ENCODE measurements at places on chromosomes 6 and 20.

DNA sequence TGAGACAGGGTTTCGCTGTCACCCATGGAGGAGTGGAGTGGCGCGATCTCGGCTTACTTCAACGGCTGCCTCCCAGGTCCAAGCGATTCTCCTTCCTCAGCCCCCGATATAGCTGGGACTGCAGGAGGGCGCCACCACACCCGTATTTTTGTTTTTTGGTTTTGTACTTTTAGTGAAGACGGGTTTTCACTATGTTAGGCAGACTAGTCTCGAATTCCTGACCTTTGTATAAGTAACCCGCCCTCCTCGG lies 115.4 kb upstream of the BTN3A2 start:
- no peak for DNase-seq

GRCh38 chr6:19988555-19988954 lies 151.4 kb downstream of the ID4 start:
- DNase-seq, result no peak

DNA sequence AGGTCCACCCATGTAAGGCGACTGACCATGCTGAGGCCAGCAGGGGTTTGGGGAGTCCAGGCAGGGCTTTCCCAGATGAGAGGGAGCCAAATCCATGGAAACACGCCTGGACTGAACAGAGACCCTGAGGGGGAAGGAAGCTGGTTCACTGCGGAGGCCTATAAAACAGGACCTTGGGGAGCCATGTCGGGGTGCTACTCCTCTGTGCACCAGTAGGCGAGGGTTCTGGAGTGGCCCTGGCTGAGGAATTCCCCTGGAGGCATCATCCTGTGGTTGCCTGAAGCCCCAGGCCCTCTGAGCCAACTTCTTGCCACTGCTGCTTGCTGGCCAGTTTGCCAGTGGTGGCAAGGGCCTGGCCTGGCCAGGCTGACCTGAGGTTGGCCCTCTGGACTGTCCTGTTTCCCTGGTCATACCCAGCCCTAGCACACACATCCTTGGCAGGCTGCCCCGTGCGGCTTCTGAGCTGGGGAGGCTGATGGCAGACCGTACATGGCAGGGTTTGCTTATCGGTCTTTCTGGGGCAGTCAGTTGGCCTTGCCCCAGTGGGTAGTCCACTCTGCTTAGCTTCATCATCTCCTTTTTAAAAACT lies 2.2 kb upstream of the LRRN4 start:
- no peak for DNase-seq

DNA sequence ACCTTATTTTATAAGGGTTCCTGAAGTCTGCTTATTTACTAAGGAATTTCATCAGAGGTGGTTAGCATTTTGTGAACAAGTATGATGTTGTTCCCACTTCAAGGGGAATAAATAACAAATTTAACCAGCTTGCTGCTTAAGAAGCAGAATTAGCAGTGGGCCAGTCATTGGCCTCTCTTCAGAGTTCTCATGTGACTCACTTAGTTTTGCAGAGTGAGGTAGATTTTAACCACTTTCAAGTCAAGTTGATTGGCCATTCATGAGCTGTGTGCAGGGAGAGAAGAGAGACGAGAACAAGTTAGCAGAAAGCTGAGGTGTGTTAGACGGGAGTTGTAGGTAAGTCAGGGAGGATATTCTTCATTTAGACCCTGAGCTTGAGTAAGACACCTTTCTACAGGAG lies 18.1 kb downstream of the TOP1 start:
- no peak for DNase-seq

DNA sequence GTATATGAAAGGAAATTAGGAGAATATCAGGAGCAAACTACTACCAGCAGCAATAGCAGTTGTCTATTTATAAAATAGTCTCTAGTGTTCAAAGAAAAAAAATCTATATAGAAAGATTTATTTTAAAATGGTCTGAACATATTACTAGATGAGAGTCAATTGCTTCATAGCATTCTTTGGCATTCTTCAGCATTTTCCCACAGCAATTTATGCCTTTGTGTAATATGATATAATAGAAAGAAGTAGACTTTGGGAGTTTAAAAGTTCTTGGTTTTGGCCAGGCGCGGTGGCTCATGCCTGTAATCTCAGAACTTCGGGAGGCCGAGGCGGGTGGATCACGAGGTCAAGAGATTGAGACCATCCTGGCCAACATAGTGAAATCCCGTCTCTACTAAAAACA lies 157.0 kb upstream of the PLN start:
- DNase-seq, result no peak

DNA sequence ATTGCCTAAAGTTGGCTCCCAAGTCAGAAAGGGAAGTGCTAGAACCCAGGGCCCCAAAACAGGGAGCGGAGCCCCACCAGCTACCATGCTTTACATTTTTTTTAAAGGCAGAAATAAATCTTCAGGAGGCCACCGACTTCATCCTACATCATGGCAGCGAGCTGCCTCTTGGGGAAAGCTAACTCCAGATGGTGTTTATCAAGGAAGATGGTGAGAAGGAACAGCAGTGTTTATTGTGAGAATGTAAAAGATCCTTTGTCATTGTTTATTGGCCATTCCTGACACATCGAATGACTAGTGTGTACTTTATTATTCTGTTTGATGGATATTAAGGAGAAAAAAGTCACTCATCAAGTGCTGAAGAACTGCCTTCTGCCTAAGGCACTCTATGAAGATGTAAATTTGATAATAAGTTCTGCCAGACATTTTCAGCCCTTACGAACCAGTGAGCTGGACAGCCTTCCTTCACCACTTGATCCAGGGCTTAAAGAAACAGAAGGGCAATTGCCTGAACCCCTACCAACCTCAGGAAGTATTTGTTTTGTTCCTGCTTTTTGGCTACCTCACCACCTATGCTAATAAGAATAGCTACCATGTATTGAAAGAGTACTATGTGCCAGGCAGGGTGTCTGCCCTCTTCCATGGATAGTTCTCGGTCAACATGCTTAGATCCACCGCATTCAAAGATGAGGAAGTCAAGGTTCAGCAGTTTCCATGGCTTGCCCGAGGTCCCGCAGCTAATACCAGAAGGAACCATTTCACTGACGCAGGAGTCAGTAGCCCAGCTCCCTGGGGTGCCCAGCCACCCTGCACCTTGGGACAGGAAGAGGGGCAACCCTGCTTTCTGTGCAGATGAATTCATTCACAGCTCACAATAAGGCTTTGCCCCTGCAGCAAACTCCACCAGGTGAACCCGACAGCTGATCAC lies 194.7 kb upstream of the RREB1 start:
- DNase-seq, result no peak

- DNase-seq, result no peak
Measured at GRCh38 chr6:106749609-106750008, 120.2 kb downstream of the QRSL1 start.

DNA sequence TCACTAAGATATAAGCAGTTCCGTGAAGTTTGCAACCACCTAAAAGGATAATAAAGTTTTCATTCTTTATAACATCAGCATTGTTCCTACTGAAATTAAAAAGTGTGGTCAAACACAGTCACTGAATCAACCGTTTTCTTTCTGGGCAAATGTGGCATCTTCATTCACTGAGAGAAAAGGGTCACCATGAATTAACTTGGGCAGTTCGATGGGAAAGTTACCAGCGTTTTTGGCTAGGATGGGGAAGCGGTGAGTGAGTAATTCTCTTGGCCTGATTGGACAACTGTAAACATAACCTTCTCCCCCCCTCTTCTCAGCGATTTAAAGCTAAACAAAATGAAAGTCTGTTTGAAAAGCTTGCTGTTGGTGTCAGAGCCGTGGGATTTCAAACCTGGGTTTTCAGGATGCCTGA lies 181.8 kb downstream of the SASH1 start:
- DNase-seq, result no peak

DNA sequence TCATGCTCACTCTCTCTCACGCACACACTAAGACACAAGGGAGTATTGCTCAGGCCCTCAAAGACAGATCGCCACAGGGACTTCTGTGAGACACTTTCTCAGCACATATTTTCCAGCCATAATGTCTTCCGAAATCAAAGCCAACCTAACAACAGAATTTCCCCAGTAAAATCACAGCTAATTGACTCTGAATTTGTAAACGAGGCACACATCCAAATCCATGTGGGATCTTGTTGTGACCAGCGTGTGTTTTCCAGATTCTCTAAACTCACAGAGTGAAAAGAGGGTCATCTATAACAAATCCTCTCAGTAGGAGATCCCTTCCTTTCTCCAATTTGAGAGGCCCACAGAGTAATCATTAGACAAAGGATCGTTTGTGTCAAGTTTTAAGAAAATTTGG lies 280.4 kb downstream of the PACRG start:
- DNase-seq, result no peak

GRCh38 chr6:84575264-84575663 lies 189.1 kb downstream of the TBX18 start:
- DNase-seq, result no peak

DNA sequence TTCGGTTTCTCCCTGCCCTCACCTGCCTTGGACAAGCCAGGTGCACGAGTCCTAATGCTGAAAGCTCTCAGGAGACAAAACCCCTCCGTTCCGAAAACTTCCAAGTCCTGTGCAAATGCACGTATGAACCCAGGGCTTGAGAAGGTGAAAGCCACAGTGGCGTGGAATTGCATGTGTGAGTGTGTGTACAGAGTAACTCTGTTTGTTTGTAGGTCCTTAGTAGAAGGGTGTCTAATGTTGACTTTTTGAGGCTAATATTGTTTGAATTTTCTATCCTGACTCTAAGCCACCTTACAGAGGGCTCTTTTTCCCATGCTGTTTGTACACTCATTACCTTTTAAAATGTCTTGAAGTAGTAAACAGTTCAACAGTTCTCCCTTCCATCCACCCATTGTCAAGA lies 129.1 kb downstream of the FOXA2 start:
- no peak for DNase-seq

GRCh38 chr20:35200267-35200666 lies 26.2 kb upstream of the MMP24 start:
- DNase-seq, result no peak

DNA sequence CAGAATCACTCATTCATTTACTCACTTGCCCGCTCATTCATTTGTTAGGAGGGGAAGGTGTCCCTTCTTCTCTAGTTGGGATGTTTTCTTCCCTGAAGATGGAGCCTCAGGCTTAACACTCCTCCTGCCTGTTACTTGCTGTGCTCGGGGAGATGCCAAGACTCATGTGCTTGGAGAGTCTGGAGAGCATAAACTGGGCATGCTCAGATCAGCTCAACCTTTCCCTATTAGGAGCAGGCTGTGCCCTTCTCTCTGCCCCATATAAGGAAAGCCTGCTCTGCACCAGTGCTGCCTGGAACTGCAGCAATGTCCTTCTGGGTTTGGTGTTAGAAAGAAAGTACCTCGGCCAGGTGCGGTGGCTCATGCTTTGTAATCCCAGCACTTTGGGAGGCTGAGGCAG lies 18.0 kb upstream of the UBE2V1 start:
- DNase-seq, result no peak

- no peak for DNase-seq
Measured at GRCh38 chr20:54433636-54434035, 41.8 kb upstream of the DOK5 start.

- DNase-seq, result no peak
Measured at GRCh38 chr20:12171923-12172524, 254.3 kb downstream of the BTBD3 start.

- no peak for DNase-seq
Measured at GRCh38 chr20:54257071-54257816, 49.4 kb downstream of the PFDN4 start.

GRCh38 chr6:132511210-132511830 lies 1.6 kb downstream of the STX7 start:
- no peak for DNase-seq

DNA sequence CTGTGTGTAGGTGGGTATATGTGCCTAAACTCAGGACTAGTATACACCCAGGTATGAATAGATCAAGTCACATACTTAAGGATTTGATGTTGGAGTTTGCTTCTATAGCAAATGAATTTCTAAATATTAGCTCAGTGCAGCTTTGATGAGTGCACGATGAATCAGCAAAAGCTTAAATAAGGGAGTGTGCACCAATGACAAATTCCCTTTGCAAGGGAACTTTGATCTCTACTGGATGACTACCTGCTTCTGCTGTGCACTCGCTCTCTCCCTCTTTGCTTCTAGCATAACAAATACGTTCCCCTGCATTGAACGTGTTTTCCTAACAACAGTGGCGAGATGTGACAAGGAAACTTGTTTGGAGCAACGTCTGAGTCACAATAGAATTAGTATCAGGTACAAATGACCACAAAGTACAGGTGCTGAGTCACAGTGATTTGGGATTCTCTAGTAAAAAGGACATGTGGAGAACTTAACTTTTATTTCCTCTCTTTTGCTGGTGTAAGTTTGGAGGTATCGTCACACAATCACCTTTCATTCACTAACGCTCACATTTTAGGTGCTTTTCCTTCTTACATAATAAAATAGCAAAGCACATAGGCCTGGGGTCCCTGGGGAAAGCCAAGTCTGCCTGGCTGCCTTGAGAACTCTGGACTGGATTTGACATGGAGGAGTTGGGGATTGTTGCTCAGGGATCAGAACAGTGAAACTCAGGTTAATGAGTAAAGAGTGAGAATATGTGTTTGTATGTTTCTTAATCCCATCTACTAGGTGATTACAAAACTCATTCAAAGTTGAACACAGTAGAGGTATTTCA lies 49.7 kb downstream of the KLHL31 start:
- DNase-seq, result no peak

GRCh38 chr6:32970413-32971241 lies 2.2 kb downstream of the BRD2 start:
- DNase-seq, result peak; percentile 76

GRCh38 chr6:15509335-15509933 lies 153.4 kb downstream of the DTNBP1 start:
- no peak for DNase-seq

DNA sequence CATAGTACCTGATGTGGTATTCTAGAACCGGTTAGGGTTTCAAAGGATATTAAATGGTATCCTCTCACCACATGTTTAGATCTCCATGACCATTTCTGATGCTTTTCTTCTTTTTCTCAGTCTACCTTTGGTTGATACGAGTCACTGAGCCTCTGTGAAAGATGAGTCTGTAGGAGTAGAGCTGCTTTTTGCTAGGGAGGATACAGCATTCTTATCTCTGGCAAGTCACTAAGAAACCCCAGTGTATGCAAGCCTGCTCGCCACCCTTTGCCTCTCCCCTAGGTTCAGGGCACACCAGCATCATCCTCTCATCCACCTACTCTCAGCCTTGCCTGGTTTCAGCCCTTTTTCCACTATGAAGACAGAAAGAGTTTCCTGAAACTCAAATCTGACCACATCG lies 89.9 kb downstream of the MTFR2 start:
- DNase-seq, result no peak

DNA sequence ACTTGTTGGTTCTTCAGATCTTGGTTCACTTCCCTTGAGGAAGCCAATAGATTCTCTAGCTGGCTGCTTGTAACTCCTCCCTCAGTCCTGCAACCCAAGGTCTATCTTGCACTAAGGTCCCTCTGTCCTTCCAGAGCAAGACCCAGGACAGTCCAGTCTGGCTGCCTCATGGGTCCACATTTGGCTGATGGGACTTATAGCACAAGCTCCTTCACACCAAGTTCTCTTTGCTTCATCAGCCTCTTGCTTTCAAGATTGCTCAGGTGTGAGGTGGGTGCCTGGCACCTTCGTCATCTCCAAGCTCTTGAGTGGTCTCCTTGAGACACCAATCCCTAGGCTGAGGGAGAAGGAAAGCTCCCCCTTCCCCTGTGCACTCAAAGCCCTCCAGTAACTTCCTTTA lies 28.3 kb downstream of the NSFL1C start:
- DNase-seq, result no peak

GRCh38 chr6:16836144-16836981 lies 75.1 kb upstream of the ATXN1 start:
- no peak for DNase-seq

- no peak for DNase-seq
Measured at GRCh38 chr6:25387483-25387882, 108.3 kb downstream of the CARMIL1 start.

- no peak for DNase-seq
Measured at GRCh38 chr20:35120012-35120701, 27.0 kb downstream of the EDEM2 start.
